NT2/D1 (cell line): ENCODE measurements at places on chromosomes 4 and X.

- no peak for DNase-seq
Measured at GRCh38 chr4:105951198-105951597, 55.9 kb downstream of the NPNT start.

- no peak for DNase-seq
Measured at GRCh38 chr4:22202246-22202974, 253.8 kb upstream of the KCNIP4 start.

DNA sequence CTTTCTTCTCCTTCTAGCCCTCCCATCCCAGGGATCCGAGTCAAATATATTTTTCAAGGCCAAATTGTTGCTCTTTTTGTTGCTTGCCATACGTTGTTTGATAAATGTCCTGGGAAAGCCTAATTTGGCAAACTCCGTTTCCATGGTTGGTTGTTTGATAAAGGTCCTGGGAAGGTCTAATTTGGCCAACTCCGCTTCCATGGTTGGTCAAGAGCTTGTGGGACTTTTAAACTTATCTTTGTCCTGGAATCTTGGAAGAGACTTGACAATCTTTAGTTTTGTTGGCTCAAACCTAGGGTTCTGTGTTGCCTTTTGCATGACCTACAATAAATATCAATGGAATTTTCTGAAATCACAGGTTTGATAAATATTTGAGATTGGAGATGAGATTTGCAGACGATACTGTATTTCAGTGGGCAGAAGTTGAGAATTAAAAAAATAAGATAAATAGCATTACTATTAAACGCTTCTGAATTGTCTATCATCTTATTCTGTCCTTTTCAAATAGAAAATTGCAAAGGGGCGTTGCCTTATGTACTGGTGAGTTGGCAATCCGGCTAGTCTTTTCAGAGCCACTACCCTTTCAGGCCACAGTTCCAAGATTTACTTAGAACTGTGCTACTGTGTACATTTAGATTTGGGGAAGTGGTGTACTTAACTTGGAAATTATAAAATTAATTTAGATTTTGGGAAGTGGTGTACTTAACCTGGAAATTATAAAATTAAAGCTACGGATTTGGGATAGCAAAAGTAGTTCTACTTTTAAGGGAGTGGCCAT, 804 bp downstream of the OSTC start:
- no peak for DNase-seq

DNA sequence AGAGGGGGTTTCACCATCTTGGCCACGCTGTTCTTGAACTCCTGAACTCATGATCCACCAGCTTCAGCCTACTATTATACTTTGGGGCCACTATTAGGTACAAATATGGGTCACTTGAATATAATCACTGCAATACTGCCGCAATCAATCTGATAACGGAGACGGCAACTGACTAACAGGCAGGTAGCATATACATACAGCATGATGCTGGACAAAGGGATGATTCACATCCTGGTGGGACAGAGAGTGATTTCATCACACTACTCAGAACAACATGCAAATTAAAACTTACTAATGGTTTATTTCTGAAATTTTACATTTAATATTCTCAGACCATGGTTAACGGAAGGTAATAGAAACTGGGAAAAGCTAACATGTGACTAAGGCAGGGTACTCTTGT, 10.9 kb downstream of the LRBA start:
- no peak for DNase-seq

DNA sequence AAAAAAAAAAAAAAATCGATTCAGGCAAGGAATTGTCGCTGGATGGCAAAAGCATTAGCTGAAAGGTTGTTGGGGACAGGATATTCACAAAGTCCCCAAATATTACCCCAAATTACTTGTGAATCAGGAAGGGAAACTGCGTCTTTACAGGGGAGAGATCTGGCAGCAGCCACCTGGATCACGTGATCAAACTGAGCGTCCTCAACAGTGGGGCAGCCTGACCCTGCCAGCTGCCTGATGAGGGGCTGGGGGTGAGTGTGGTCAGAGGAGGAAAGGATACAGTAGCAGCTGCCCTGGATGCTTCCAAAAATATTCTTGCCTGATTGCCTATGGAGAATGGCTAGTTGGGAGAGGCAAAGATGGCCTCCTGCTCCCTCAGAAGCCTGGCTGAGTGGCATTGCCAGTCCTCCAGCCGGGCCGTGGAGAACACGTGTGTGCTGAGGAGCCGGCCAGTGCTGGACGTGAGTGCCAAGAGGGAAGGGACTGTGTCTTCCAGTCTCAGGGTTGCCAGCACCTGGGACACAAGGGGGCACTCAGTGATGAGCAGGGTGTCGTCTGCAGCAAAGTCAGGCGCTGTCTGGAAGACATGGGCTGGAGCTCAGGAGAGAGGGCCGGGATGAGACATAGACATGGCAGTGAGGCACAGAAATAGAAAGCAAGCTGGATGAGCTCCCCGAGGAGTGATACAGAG, 3.0 kb upstream of the LAGE3 start:
- no peak for DNase-seq

DNA sequence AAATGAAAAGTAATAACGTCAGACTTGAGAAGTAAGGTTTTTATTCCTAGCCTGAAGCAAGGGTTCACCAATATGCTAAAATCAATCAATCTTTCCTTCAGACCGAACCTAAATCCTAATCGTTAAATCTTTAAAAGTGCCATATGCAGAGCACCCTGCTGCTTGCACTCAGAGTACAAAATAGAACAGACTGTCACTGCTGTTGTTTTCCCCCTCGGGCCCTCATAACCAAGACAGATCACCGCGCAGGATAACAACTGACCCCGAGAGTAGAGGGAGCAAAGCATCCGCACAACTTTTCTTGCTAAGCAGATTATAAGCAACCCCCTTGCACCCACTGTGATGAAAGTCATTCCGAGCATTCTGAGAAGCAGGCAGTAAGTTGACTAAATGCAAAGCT, 550.9 kb upstream of the NDST4 start:
- DNase-seq, result no peak
